ENCODE measurements at places on chromosomes 3 and 15.

GRCh38 chr3:194938845-194939531 lies 253.3 kb downstream of the FAM43A start:
- no peak for DNase-seq

- no peak for DNase-seq
These were observed 288.7 kb upstream of the RORA start for GRCh38 chr15:61517776-61518175.

DNA sequence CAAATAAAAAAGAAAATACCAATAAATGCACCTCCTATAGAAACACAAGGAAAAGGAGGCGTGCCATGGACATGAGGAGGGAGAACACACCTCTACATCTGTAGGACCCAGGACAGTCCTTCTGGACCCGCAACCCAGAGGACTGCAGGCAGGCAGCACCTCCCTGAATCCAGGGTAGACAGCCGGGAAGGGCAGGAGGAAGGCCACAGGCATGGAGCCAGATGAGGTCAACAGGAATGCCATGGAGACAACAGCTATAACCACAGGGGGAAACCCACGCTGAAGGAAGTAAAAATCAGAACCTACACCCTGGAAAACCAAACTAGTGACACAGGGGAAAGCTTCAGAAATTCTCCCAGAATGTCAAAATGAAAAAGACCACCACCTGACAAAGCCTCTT lies 248.8 kb upstream of the NSMCE3 start:
- DNase-seq: no peak

DNA sequence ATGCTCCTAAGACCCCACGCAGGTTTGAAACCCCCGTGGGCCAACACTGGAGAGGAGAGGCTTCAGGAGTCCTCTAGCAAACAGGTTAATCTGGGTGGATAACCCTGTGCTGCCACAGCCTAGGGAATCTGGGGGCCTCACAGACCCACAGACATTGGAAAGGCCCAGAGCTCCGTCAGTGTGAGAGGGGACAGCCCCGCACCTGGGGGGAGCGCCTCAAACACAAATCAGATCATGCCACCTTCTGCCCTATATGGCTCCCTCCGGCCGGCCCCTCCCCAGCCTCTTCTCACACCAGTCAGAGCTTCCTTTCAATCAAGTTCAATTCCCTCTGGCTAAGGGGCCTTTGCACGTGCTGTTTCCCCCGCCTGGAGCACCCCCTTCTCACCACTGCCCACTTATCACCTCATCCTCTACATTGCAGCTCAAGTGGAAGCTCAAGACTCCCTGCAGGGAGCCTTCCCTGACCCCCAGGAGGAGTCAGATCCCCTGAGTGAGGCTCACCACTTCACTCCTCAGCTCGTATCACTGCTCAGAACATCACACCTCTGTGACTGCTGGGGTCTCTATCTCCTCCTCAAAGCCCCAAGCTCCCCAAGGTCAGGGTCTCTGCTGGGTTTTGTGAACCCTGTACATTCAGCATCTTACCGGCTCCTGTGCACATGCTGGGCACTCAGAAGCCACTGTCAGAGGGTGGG lies 24.1 kb downstream of the FBLN2 start:
- DNase-seq: no peak
